ENCODE measurements at places on chromosomes 1 and 21.

DNA sequence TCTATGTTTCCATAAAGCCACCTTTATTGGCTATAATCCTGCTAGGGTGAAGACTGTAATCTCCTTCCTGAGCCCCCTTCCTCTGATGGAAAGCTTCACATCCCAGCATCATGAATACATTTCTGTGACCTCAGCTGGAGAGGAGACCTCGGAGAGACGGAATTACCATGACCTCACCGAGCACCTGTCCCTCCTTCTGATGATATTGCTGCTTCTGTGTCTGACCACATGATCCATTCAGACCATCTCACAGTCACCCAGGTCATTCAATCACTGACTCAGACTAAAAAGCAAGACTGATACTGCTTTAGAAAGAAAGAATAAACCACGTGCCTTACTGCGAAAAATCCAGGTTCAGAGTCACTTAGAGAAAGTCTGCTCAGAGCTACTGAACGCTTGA, 8.8 kb downstream of the KCND3 start:
- no peak for DNase-seq

DNA sequence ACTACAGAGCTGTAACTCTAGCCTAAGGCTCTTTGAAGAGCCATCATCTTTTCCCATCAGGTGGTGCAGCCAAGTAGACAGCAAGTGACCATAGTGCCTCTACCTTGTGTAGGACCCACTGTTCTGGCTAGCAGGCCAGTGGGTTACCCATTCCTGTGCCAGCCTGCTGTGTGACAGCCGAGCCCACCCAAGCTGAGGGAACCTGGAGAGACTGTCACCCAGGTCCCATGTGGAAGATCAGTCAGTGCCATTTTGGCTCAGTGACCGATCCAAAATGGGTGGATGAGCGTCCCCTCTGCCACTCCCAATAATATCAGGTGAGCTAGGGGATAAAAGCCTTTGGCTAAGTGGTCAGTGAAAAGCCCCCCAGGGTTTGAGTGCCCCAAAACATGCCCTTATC, 417.9 kb downstream of the MATN1 start:
- DNase-seq, result no peak

- no peak for DNase-seq
Observed at GRCh38 chr1:109642626-109643025, 13.3 kb upstream of the GSTM4 start.

- DNase-seq, result no peak
Observed at GRCh38 chr1:175553280-175553679, 190.1 kb downstream of the TNR start.

- no peak for DNase-seq
Observed at GRCh38 chr1:236491469-236492136, 32.2 kb upstream of the LGALS8 start.

DNA sequence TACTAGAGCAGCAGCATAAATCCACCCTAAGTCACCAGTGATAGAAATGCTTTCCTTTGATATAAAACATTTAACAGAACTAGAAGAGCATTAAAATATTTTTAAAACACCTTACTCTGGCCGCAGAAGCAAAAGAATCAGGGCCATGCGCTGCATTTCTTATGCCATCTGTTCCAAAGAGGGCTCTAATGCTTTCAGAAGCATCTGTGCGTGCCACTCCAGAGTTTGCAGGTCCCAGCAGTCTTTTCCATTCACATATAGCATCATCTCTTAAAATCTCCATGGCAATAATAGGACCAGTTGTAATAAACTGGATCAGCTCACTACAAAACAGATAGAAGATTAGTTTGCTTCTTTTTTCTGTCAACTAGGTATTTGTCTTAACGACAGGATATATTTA, 69.2 kb downstream of the NME7 start:
- DNase-seq, result no peak

GRCh38 chr21:25487046-25487594, 120.2 kb downstream of the MRPL39 start:
- no peak for DNase-seq

- DNase-seq, result no peak
Observed at GRCh38 chr1:14629363-14630014, 31.0 kb downstream of the KAZN start.

GRCh38 chr21:46627726-46628125, 7.7 kb upstream of the PRMT2 start:
- no peak for DNase-seq

DNA sequence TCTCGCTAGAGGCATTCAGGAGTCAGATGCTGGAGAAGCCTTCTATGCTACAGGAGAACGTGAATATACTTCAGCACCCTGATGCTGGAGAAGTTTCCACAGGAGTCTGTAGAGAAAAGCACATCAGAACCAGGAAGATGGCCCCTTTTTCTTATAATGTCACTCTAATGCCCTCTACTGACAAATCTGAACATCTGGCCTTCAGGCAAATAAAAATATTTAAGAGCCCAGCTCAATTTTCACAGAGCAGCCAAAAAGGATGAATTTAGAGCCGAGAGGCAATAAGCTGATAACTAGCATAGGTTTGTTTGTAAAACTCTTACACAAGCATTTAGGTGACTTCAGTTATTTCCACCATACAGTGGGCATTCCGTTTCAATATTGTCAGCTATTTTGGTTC, 3.8 kb upstream of the RRP15 start:
- DNase-seq, result no peak

DNA sequence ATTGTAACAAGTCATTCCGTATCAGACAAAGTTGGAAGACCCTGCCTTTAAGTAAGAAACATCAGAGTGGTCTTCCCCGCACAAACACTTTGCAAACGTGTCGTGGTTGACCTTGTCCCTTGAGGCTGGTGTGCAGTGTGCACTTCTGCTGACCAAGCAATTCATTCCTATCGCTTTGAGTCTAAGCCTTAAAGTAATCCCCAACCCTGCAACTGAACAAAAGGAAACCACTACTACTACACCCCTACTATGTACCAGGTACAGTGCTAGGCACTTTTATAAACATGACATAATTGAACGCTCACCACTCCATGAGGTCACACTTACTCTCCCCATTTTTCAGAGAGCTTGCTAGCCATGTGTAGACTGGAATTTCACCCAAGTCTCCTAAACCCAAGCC, 10.6 kb downstream of the ITPKB start:
- DNase-seq, result no peak

- DNase-seq, result no peak
Observed at GRCh38 chr1:63041660-63042059, 257.7 kb downstream of the ATG4C start.

DNA sequence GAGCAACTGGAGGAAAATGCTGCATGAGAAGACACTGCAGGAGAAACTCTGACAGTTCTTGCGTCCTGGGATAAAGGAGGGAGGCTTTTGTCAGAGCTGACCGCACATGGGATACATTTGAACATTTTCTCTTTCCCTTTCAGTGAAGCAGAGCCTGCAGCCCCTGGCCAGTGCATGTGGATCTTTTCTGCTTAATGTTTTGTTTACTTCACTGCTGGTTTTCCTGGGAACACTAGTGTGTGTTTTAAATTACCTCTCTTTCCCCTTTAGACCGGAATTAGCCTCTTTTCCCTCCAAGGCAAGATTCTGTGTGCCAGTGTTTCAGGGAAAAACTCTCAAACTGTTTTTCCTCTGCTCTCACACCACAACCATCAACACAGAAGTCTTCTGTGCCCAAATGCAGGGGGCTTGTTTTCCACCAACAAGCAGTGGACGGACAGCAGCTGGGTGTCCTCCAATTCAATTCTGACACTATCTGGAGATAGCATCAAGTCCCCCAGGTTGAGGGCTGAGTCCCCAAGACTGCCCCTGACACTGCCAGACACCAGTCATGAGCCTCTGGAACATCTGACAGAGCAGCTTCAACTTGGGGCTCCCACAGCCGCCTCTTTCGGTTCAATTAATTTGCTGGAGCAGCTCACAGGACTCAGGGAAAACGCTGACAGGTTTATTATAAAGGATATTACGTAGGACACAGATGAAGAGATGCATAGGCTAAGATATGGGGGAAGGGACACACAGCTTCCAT, 136.2 kb downstream of the RHOU start:
- DNase-seq, result no peak

- DNase-seq, result no peak
Observed at GRCh38 chr1:97046765-97047420, 325.3 kb downstream of the PTBP2 start.

- no peak for DNase-seq
Observed at GRCh38 chr21:45115141-45115540, 40.8 kb downstream of the ADARB1 start.

DNA sequence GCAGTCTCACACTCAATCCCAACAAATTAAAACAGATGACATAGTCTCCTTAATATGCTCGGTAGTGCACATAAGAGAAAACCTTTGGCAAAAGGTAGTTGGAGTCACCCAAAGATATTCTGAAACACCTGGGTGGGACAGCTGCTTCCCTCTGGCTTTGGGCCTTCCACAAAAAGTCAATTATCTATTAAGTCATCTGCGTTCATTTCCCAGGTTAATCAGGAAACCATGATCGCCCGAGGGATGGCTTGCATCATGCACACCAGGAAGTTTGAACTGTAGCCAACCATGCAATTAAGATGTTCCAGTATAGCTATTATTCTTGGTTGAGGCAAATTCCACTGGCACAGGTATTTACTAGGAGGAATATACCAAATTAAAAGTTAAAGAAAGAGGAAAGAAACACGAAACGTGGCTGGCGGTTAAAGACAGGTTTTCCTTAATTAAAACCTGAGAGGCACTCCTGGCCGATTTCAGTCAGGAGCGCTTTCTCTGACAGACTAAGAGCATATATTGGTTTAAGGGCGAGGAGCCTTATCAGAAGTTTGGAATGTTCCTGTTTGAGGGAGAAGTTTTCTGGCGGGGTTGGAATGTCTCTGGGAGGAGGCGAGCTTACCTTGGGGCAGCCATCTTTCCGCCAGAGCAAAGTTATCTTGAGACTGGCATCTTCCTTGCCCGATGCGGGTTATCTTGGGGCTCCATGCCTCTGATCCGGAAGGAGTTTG, 19.9 kb downstream of the CLDN17 start:
- DNase-seq, result no peak

- DNase-seq, result no peak
Observed at GRCh38 chr1:21651214-21652042, 17.7 kb downstream of the RAP1GAP start.

GRCh38 chr1:57586842-57587241, 163.0 kb upstream of the DAB1 start:
- no peak for DNase-seq

DNA sequence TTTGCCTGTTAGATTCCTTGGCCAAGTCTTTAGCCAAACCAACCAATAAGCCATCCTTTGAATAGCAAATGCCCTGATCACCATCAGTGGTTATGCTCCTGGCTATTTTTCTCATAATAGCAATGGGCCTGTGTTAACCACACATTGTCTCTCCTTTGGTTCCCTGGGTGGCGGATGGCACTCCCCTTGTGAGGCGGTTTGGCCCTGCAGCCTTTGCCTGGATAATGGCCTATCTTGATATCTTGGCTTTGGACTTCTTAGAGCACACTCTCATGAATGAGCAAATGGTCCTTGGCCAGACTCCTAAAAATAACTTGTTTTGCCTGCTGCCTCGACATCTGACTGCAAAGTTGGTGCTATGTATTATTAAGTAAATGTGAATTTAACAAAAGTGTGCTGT, 22.4 kb upstream of the ZBTB18 start:
- no peak for DNase-seq

GRCh38 chr21:42429856-42430255, 26.2 kb downstream of the UBASH3A start:
- DNase-seq, result no peak

DNA sequence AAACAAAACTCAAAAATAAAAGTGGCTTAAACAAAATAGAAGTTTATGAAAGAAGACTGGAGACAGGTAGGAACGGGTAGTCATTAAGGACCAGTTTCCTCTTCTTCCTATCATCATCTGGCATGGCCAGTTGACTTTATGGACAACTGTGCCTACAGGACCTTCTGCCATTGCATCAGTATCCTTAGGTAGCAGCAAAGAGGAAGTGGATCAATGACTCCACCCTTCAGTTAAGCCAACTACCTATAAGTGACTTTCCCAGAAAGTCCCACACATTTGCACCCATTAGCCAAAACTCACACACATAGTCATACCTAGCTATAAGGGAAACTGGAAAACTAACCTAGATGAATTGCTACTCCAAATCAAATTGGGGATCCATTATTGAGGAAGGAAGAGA, 51.7 kb downstream of the RASAL2 start:
- DNase-seq, result no peak

- no peak for DNase-seq
Observed at GRCh38 chr1:34792868-34793727, at the start of gene GJA4. Gene GJA4 (plus strand): TSS chr1:34792999. CDS start chr1:34794214, 1,215 bp downstream.

DNA sequence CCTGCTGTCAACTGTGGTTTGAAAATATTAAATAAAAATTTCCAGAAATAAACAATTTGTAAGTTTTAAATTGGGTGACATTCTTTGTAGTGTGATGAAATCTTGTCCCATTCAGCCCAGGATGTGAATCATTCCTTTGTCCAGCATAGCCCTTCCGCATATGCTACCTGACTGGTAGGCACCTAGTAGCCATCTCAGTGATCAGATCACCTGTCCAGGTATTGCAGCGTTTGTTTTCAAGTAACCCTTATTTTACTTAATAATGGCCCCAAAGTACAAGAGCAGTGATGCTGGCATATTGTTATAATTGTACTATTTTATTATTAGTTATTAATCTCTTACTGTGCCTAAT, 351.6 kb upstream of the B3GALT2 start:
- DNase-seq, result no peak

- DNase-seq, result no peak
Observed at GRCh38 chr1:186144505-186144904, 230.5 kb downstream of the TPR start.

DNA sequence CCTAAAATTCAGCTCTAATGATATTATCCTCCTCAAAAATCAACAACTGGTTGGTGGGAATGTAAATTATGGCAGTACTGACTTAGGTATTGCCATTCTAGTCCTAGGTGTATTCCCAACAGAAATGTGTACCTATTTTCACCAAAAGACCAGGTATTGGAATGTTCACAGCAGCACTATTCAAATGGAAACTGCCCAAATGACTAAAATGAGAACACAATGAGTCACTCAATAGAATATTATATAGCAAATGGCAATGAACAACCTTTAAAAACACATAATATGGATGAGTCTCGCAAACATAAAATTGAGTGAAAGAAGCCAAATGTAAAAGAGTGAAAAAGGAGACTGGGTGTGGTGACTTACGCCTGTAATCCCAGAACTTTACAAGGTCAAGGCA, 44.9 kb downstream of the GADD45A start:
- no peak for DNase-seq

All from activated CD8-positive, alpha-beta memory T cell treated with anti-CD3 and anti-CD28 coated beads for 48 hours (primary cell).